ENCODE measurements at places on chromosomes 6 and 20.

- no peak for DNase-seq
These were observed 53.3 kb upstream of the LGSN start for GRCh38 chr6:63372951-63373533.

DNA sequence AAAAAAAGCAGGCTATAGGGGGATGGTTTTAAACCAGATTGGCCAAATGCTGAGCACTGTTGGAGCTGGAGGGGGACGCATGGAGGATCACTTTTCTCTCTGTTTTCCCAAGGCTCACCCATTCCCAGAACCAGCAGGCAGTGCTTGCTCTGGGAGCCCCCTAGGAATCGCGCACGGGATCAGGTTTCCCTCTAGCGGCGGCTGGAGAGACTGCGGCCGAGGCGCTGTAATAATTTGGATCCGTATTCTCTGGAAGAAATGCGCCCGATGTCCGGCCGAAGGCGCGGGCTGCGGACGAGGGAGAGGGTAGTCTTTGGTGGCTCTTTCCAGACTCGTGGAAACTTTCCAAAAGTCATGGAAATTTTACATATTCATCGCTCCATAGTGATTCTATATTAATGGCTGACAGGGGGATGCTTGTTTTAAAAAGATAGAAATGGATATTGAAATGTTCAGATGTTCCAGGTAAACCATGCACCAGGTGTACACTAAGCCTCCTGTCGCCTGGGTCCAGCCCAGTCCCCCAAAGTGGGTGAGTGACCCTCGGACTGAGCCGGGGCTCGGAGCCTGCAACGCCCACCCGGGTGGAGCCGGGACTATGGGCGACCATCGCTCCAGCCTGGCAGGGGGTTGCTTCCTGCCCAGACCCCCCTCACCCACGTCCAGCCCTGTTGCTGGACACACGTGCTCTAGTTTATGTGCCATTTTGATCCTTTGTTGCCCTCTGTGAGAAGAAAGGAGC is 78.7 kb upstream of the PHACTR3 start:
- no peak for DNase-seq

- no peak for DNase-seq
These were observed 158.2 kb upstream of the SUPT3H start for GRCh38 chr6:45535933-45536332.

GRCh38 chr6:79038061-79038460 is 40.0 kb downstream of the PHIP start:
- DNase-seq: no peak

DNA sequence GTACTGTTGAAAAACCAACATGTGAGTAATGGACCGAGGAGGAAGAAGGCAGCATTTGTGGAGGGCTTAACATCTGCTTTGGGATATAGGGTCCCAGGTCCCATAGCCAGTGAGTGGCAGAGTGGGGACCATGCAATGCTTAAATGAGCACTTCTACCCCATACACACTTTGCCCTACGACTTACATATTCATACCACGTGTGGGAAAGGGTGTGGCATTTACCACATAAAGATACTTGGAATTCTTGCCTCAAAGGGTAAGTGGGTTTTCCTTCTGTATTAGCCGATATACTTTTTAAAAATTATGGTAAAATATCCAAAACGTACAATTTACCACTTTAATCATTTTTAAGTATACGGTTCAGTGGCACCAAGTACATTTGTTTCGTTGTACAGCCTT is 199.3 kb downstream of the BACH2 start:
- DNase-seq: no peak

DNA sequence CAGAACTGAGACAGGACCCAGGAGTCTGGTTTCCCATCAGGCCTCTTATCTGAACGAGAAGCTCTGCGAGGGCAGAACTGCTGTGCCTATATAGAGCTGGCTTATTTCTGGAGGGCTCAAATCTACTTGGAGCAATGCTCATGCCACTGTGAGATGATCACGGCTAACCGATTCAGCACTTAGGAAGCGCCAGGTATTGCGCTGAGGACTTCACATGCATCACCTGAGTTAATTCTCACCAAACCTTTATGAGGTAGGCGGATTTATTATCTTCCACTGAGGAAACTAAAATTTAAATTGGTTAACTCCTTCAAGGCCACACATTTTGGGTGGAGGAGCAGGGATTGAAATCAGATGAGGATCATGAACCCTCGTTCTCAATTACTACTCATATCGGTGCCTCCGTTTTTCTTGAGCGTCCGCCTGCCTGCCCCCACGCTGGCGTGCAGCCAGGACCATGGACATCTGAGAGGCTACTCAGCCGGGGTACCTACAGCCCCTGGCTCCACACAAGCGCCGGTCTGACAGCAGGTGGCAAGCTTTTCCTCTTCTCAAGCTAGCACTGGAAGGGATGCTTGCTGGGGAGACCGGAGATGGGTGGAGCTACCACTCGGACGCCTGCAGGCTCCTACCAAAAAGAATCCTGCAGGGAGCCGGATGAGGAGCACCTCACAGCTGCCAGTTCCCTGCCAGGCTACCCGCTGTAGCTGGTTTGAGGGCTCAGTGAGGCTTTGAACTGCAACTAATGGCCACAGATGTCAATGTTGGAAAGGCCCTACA is 1.0 kb upstream of the PCIF1 start:
- DNase-seq: peak; percentile 49

DNA sequence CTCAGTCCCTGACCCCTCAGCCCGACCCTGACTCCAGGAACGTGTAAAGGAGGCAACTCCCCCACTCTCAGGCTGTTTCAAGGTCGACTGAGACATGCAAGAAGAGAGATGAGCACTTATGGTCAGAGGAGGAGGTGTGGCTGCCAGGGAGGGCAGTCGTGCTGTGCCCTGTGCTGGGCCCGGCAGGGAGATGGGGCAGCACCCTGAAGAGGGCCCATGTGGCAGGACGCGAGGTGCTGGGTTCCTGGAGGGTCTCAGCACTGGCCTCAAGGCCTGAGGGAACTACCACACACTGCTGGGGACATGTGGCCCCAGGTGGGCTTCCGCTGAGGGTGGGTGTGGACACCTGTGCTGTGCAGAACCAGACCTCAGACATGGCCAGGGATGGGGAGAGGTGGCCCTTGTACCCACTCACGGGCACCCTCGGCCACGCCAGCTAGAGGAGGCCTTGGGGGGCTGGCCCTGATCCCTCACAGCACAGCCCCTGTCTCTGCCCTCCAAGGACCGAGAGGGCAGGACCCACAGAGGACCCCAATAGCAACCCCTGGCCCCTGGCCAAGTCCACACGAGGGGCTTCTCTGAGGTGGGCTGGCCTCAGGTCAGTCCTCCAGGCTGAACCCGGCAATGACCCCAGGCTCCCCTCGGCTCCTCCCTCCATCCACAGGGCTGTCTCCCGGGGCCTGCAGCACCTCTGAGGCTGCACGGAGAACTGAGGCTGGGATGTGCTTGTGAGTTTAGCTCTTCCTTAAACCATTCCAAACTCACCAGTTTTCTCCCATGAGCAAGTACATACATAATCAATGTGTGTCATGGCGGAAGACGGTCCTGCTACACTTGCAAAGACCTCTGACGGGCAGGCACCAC is 8.7 kb downstream of the SLC2A4RG start:
- no peak for DNase-seq

DNA sequence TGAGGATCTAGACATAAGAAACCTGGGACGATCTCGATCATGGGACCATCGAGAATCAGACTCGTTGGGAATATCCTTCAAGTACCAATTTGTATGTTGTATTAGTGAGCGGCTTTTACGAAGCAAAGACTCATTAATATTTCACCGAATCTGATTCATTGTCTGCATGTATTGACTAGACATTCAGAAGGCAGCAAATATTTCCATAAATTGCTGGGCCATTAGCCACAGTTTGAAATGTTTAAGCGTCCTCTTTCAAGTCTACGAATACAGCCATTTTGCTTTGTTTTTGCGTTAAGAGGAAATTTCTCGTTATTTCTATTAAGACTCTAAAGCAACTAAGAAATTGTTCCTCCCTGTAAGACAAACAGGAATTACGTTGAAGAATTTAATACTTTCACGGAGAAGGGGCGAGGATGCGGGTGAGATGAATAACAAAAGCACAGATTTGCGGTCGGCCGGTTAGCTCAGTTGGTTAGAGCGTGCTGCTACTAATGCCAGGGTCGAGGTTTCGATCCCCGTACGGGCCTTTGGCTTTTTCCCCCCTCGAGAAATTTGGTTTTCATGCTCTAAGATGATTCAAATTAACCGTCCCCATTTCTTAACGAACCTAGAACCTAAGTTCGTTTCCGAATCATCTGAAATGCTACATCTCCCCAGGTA is 18.5 kb downstream of the POM121L2 start:
- no peak for DNase-seq

GRCh38 chr6:30612213-30612612 is 4.8 kb downstream of the PPP1R10 start:
- DNase-seq: no peak

DNA sequence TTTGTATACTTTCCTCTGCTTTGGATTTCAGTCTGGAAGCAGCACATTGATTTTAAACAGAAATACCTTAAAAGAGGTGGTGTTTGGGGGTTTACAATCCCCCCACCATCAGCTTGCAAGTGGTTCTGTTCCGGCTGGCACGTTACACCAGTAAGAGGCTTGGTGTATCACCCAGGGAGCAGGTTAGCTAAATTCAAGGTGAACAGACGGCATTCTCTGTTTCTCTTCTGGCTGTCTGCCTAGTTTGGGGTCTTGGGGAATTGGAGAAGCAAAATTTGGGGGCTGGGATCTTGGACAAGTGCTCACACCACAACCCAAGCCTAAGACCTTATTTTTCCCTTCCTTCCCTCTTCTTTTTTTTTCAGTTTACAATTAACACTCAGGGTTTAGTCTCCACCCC is 7.5 kb upstream of the APCDD1L start:
- no peak for DNase-seq

DNA sequence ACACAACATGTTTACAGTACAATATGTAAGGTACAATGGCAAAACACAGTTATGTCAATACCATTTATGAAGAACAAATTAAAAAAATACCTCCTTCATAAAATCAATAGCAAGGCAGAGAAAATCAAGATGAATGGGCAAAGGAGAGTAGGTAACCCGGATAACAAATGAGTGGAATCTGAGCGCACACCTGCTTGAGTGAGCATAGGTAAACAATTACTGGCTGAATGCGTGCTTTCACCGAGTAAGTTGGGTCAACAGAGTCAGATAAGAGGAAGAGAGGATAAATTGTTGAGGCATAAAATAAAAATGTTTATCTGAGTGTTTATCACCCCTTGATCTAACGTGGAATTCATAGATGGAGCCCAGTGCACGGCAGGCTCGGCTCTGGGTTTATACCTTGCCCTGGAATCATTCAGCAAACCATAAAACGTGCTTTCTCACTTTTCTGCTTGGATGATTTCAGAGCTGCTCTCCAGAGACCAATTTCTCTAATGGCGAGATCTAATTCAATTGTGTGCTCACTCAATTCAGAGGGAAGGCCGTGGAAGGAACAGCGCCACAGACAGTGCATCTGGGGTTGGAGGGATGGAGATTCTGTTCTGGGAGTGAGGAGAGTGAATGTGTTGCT is 224.8 kb upstream of the MAP3K7 start:
- DNase-seq: no peak

- DNase-seq: no peak
These were observed 2.5 kb upstream of the ULBP2 start for GRCh38 chr6:149939356-149939648.

DNA sequence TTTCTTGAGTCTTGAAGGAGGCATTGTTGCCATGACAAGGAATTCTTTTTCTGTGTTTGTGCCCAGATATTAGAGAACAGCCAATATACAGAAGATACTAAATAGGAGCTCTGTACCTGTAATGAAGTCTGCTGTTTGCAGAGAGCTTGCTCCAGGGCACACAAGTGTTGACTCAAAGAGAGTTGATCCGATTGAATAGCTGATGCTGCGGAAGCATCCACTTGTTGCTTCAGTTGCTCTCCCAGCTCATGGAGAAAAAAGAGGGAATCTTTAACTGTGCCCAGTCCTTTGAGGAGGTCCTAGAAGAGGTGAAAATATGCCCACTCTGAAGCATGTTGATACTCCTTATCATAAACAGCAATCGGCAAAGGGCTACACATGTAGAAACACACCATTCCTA is 411.4 kb downstream of the ESR1 start:
- no peak for DNase-seq

Data from substantia nigra (tissue), 51 donors.